ENCODE measurements at places on chromosomes 11 and 22. TPM values are rescaled to one million over a fixed set of nuclear protein-coding genes. Genes with fewer than 3 reads are reported as not detected.

The PKNOX2 gene
- not detected for total RNA-seq

DNA sequence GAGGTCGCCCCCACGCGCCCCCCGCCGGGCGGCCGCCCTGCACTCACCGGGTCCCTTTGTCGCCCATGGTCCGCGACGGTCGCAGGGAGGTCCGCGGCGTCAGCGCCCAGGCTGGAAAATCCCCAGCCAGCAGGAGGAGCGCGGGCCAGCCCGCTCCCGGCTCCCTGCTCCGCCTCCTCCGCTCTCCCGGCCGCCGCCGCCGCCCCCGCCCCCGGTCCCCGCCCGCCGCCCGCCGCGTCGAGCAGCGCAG lies at the start of gene ARRB1:
Gene ARRB1, minus strand, starts transcription at position 121 of the 250 bp plus-strand sequence. Its CDS starts 54 bp downstream, at position 67.
- no peak for DNase-seq

DNA sequence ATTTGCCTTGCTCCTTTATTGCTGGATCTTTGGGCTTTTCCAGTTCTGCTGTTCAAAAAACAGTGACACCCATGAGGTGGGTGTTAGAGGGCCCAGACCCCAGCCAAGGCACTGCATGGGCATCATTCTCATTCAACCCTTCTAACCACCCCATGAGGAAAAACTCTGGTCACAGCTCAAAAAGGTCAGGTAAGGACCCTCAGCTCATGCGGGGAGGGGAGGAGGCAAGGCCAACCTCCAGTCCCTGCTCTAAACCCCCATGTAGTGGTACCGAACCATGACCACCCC lies 7.4 kb downstream of the GNB1L start:
- DNase-seq: no peak

DNA sequence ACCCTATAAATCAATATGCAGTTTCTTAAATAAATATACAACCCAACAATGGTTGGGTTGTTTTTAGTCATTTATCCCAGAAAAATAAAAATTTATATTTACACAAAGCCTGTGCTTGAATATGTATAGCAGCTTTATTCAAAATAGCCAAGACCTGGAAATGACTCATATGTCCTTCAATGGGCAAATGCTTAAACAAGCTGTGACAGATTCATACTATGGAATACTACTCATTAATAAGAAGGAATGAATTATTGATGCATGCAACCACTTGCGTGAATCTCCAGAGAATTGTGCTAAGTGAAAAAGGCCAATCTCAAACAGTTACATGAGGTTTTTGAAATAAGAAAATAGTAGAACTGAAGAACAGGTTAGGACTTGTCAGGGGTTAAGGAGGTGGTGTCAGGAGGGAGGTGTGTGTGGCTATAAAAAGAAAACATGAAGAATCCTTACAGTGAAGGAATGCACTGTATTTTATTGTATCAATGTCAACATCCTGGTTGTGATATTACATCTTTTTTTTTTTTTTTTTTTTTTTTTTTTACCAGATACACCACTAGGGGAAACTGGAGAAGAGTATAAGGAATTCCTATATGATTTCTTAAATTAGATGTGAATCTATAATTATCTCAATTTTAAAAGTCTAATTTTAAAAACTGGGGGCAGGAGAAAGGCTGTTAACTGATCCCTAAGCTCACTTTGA lies 82.4 kb upstream of the CD44 start:
- peak; percentile 35 for DNase-seq

- DNase-seq: no peak
These were observed 997 bp downstream of the DEAF1 start for GRCh38 chr11:693887-694562.

GRCh38 chr11:19225123-19225522 lies 15.6 kb downstream of the E2F8 start:
- DNase-seq: no peak

DNA sequence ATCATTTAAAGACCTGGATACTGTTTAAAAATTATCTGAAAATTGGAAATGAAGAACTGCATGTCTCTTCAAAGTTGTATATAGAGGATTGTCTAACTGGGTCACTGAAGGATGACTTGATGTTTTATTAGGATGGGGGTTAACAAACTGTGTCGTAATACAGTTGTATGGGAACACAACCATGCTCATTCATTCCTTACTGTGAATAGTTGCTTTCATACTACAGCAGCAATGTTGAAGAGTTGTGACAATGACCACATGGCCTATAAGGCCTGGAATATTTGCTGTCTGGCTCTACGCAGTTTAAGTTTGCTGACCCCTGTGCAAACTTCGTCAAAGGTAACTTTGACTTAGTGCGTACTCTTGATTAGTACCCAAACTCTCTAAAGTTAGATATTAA lies 38.4 kb downstream of the FDX1 start:
- DNase-seq: no peak

GRCh38 chr11:72642884-72643522 lies 31.2 kb downstream of the PDE2A start:
- DNase-seq: no peak

GRCh38 chr22:43343262-43343669 lies at the start of gene SCUBE1:
SCUBE1 (minus strand) TSS chr22:43343372; CDS start chr22:43343261, 111 bp downstream.
- DNase-seq: peak; percentile 62

- no peak for DNase-seq
These were observed 174.8 kb downstream of the NELL1 start for GRCh38 chr11:20844216-20844615.

DNA sequence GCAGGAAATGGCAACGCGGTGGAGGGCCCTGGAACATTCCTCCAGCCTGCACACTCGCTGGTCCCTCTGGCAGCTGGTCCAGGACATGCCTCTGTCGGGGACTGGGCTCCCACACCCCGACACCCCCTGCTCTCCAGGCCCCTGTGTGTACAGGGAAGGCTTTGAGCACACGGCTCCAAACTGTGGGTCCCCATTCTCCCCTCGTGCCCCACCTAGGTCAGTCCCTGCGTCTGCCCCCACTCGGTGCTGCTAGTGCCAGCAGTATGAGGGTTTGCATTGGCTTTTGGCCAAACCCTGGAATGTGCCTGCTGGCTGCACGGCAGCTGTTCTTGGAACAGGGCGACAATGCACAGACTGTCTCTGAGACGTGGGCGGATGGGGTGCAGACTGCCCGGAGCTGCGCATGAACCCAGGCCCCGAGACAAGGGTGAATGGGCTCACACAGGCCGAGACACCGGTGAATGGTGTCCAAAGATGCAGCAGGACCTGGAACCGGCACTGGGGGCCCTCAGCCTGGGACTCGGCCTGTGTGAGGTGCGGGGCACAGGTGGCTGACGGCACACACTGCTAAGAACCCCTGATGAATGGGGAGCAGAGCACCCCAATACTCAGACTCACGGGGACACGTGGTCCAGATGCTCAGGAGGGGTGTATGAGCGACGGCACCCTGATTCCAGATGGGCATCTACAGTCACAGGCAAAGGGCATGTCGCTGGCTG lies 7.5 kb upstream of the SYT8 start:
- DNase-seq: peak; percentile 10

DNA sequence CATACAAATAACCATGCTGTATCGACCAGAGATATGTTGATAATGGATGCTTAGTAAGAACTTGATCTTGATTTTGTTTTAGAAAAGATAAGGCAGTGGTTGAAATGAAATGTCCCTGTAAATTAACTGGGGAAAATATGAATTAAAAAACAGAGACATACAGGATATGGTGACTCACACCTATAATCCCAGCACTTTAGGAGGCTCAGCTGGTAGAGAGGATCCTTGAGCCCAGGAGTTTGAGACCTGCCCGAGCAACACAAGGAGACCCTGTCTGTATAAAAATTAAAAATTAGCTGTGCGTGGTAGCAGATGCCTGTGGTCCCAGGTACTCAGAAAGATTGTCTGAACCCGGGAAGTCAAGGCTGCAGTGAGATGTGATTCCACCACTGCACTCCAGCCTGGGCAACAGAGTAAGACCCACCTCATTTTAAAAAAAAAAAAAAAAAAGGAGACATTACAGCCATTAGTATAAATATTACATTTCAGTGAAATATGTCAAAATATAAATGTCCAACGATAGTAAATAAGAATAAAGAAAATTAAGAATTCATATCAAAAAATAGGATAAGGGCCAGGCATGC lies 4.6 kb downstream of the PICALM start:
- peak; percentile 71 for DNase-seq

DNA sequence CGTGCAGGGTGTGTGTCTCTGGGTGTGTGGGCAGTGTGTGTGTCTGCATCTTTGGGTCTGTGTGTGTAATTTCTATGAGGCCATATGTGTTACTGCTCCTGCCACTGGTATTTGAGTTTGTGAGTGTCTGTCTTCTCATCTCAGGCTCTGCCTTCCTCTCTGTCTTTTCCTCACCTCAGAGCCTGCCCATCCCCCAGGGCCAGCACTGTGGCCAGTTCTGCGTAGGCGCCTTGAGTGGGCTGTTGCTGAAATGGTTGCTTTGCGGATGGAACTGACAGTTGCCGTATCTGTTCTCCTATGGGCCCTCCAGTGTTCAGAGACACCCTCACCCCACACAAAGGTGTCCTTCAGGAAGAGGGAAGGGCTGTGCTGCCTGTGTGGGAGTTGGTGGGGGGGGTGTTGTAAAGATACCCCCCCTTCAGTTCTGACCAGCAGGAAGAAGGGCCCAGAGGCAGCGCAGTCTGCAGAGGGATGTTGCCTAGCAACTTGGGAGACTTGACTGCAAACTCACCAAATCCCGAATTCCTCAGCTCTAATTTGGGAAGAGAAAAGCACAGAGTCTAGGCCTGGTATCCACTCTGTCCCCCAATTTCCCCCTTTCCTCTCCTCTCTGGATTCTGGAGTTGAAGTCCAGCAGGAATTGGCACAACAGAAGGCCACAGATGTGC lies 2.0 kb upstream of the NRGN start:
- DNase-seq: no peak

DNA sequence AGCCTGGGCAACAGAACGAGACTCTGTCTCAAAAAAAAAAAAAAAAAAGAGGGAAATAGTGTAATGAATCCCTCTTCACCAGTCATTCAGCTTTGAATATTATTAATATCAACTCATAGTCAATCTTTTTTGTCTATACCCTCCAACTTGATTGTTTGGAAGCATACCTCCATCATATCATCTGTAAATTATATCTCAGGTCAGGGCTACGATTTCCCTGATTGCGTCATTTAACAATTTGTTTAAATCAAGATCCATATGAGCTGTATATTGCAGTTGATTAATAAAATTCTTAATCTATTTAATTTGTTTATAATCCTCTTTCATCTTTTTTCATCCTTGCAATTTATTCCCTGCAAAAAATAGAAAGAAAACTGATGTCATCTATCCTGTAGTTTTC lies 60.2 kb downstream of the USP47 start:
- no peak for DNase-seq

DNA sequence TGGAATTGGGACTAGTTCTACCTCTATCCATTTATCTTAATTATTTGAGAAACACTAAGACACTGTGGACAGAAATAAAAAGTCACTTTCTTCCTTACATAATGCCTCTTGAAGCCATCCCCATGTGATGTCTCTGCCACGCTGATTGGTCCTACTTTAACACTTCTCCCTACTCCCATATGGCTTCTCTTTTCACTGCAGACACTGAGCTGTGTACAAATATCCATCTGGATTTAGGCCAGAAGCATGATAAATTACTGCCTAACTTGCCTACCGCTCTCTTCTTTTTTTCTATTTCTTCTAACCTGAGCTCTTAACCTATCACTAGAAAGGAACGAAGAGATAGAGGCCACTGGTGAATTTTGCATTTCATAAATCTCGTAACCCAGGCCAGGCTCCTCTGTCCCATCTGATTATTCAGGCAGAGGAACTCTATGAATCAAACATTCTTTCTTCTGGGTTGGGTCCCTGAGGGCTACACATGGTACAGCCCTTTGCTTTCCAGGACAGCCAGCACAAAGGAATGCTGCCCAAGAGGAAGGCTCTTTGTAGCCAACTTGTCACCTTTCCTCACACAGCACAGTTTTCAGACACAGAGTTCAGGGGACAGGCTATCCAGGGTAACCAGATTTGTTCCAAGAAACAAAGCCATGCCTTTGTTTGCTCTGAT lies 878.5 kb upstream of the LRRC4C start:
- no peak for DNase-seq

Data from dermis microvascular lymphatic vessel endothelial cell (primary cell).